Adipocyte (in vitro differentiated cells): ENCODE measurements at places on chromosomes 2 and 18.
A peak's percentile ranks its signal among the peaks of the same experiment; 100 is the strongest.

DNA sequence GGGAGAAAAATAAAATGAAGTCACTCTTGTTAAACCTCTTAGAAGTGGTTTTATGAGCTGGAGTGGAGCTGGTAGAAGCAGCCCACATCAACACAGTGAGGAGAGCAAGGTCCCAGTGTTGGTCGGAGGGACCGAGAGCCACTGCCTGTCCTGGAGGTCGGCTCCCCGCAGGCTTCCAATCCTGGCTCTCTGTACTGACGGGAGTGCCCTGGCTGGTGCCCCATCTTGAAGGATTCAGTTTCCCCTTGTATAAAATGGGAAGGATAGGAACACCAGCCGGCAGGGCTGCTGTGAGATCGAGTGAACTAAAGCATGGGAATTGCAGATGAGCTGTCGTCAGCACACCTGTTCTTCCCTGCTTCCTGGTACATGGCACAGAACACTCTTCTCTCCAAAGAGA is 104.3 kb upstream of the ID2 start:
- no peak for DNase-seq

DNA sequence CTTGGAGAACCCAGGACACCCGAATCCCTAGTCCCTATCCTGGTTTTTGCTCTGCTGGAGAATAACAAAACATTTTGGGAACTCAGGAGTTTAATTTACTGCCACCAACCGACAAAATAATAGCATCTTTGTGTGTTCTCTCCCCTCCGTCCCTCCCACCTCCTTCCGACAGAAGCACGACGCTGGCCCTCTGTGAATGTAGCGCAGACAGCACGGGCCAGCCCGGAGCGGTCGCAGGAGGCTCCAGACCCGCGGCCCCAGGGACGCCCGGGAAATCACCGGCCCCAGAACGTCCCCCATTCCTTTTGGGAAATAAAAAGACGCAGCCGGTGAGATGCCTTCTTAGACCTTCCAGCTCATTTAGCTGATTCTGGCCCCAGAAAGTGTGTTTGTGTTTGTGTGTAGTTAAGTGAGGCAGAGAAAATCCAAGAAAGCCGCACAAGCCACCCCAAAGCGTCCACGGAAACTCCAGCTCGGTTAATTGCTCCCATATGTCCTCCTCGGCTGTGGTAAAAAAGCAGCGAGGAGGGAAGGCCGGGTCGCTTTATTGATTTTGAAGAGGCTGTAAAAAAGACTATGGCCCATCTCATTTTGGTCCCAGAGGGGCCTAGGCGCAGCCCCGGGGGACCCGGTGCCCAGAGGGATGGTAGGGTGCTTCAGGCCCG is 577 bp upstream of the TANC1 start:
- DNase-seq: peak; percentile 86

DNA sequence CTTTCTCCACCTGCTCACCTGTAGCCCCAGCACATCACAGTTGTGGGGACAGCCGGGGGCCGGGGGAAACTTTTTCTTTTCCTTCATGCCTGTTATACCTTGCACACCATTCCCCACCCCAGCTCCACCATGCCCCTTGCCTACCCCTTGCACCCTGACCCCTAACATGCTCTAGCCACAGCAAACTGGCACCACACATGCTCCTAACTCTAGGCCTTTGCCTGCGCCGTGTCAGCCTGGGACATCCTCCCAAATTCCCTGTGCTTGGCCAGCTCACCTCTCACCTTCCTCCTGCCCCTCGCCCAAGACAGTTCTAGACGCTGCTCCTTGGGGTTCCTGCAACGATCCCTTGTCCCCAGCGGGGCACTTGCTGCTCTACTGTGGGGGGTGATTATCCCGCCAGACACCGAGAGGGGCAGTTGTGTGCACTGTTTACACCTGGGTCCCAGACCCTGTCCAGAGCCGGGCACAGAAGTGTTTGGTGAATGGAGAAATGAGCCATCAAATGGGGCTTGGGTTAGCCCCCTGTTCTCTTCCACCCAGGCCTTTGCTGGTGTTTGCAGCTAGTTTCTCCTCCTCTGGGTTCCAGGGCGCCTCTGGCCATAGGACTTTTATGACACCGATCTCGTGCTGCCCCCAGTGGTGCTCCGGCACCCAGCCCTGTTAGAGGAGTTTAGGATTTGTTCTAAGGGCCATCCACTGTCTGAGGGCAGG is 129.8 kb downstream of the CTIF start:
- no peak for DNase-seq

DNA sequence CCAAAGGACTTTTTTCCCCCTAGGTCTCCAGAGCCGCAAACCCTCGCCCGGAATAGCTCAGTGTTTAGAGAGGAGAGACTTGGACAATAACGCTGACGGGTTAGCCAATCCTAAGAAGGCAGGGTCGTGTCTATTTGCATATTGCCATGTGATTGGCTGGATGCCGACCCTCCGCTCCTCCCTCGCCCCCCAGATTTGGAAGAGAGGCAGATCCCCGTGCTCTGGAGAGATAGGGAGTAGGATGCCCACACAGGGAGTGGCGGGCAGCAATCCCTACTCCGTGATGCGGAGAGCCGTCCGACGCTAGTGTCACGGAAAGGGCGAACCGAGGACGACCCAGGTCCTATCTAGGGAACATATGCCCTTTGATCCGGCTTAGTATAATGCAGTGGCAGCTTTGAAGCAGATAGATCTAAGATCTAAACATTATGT is 1.4 kb downstream of the WNT6 start:
- DNase-seq: peak; percentile 68

GRCh38 chr2:224904381-224904780 is 137.9 kb downstream of the DOCK10 start:
- DNase-seq: peak; percentile 48

- DNase-seq: no peak
Observed at GRCh38 chr2:126041391-126042047, 614.4 kb upstream of the GYPC start.
